ENCODE measurements at places on chromosomes 5 and 9.

GRCh38 chr9:6441269-6441668, 28.3 kb downstream of the UHRF2 start:
- DNase-seq, result no peak

DNA sequence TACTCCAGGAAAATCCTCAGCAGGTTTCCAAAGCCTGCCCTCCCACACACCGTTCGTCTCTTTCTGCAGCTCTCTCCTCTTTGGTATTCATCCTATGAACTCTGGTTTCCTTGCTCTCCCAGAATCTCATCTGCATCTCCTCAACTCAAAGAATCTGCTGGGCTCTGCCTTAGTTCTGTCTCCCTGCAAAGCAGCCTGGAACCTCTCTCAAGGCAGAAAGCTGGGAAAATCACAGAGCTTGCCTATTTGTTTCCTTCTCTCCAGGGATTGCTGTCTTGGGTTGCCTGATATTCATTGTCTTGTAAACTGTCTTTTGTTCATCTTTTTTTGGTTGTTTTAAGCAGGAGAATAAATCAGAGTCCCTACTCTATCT, 5.3 kb upstream of the ERAP2 start:
- DNase-seq, result no peak

DNA sequence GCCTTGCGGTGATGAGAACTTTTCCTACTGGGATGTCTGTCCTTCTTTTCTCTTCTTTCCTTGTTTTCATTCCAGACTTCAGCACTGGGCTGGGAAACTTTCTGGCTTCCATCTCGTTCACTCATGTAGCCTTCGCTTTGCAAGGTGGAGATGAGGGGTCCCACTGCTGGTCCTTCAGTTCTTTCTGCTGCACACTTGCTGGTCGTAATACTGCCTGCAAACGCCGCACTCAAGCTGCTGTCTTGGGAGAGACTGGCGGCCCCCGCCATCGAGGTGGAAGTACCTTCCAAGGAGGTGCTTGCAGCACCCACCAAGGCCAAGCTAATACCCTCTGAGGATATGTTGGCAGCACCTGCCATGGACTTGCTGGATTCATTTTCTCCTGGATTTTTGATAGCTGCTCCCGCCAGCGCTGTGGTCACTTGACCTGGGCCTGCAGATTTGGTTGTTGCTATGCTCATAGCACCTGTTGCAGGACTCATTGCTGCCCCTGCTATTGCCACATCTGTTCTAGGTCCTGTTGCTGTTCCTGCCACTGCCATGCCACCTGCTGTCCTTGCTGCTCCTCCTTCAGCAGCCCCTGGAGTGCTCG, 3.0 kb downstream of the GARIN3 start:
- no peak for DNase-seq

DNA sequence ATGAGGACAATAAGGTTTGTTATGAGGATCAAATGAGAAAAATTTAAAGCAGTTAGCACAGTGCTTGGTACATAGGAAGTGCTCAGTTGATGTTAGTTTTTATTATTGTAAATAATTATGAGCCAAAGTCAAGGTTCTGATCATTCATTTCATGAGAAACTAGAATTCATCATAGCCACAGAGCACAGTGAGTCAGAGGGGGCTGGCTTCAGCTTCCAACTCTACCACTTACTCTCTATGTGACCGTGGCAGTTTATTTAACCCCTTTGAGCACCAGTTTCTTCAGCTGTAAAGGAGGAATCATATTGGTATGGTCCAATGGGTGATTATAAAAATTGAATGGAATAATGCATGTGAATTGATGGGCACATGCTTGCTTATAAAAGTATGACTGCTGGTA, 39.4 kb downstream of the KLHL3 start:
- DNase-seq, result no peak

DNA sequence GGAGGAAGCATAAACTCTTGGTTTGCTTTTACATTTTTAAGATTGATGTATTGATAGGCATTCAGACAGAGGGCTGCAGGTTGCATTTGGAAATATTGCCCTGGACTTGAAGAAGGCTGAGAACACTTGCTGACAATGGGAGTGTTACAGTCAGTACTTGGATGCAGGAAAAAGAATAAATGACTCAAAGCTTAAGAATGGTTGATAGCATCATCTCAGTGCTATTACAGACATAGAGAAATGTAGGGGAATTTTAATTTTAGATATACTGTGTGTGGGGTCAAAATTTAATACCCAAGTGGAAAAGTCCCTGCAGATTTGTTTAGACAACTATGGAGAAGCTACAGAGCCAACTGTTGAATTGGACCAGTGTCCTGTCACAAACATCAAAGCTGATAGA, 101.1 kb downstream of the ISL1 start:
- DNase-seq, result no peak

GRCh38 chr5:172775326-172776234, 4.6 kb upstream of the DUSP1 start:
- DNase-seq, result no peak

GRCh38 chr9:136274786-136275654, 28.9 kb downstream of the CCDC187 start:
- DNase-seq, result no peak

GRCh38 chr5:169367861-169368260, 66.9 kb upstream of the SLIT3 start:
- no peak for DNase-seq

DNA sequence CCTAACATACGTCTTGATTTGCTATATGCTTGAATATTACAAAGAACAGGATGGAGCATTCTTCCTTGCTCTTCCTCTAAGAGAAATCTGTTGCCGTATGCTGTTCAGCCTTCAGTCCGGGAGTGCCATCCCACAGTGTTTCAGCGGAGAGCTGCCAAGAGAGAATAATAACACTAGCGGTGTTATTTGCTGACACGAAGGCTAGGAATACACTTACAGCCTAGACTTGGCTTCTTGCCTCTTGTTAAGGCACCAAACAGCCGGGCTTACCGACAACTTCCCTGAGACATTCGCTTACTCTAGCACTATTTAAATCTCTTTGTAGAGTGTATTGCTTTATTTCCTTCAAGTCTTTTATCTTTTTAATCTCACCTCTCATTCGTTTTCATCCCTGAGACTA, 31.4 kb downstream of the KCTD16 start:
- no peak for DNase-seq

DNA sequence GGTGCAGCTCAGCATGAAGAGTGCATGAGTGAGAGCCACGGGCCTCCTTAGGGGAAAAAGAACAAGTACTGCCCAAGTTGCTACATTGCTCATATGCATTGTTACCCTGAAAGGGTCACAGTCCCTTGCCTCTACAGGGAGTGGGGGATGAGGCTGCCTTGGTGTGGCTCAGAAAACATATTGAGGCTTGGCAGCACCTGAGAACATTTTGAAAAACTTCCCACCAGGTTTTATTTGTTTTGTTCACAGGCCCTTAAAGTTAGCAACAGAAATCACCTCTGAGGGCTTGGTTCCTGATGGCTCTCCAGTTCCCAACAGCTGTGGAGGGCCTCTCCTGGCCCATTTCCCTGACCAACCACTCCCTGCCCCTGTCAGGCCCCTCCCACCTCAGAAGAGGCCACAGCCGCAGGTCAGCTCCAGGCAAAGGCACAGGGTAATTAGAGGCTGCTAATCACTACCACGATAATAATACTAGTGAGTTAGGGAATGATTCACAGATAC, 90.7 kb upstream of the ADRA1B start:
- no peak for DNase-seq

GRCh38 chr5:143244000-143244736, 159.3 kb downstream of the NR3C1 start:
- no peak for DNase-seq

GRCh38 chr9:130186051-130186450, 13.8 kb downstream of the NCS1 start:
- no peak for DNase-seq

- DNase-seq, result peak; percentile 63
Measured at GRCh38 chr9:96449523-96449844, 485 bp upstream of the HABP4 start.

DNA sequence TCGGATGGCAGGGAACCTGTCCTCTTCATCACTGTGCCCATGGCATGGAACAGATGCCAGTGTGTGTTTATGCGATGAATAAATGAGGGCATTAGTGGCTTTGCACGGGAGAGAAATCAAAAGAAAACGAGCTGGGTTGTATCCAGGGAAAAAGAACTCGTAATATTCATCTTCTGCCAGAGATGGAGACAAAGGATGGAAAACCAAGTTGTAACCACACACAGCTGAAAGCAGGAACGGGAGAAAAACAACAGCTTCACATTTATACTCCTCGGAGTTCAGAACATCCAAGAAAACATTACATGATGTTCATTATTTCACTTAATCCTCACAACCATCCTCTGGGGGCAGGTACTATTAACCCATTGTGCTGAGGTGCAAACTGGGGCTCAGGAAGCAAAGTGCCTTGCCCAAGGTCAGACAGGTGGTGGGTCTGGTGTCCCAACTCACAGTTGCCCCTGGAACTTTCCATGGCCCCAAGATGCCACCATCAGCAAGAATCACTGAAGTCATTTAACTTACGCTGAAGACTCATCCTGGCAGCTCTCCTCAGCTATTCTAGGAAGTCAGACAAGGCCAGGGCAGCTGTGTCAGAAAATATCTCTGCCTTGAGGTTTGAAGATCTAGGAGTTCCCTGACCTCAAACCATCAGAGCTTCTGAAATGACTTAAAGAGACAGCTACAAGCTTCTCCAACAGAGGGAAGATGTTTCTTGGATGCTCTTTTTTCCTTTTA, 250.4 kb downstream of the NSG2 start:
- DNase-seq, result no peak

GRCh38 chr9:87445646-87446045, 52.0 kb upstream of the DAPK1 start:
- DNase-seq, result peak; percentile 23

- no peak for DNase-seq
Measured at GRCh38 chr9:136850866-136851775, 1.0 kb upstream of the MAMDC4 start.

GRCh38 chr9:123471843-123472570, 116.0 kb downstream of the CRB2 start:
- DNase-seq, result no peak

GRCh38 chr5:6926491-6927038, 213.3 kb downstream of the TENT4A start:
- no peak for DNase-seq

DNA sequence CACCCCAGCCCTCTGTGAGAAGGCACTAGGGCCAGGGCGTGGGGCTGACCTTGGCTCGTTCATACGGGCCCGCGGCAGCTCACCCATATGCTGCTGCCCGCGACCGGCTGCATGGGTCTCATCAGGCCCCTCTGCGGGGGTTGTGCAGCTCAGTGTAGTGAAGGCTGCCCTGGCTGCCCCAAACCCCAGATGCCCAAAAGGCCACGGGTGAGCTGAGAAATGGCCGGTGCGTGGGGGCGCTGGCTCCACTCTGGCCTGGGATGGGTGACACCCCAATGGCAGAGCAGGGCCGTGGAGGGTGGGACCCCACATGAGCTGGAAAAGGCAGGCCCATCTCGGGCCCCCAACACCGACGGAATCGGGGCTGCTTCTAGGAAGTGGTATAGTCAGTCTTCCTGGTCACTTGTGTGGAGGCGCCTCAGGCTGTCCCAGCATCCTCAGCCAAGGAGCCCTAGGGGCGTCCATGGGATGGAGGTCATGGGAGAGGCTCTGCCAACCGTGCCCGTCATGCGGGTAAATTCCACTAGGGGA, 19.4 kb upstream of the LRRC14B start:
- peak; percentile 7 for DNase-seq

- DNase-seq, result no peak
Measured at GRCh38 chr5:35297755-35298154, 67.5 kb upstream of the PRLR start.

DNA sequence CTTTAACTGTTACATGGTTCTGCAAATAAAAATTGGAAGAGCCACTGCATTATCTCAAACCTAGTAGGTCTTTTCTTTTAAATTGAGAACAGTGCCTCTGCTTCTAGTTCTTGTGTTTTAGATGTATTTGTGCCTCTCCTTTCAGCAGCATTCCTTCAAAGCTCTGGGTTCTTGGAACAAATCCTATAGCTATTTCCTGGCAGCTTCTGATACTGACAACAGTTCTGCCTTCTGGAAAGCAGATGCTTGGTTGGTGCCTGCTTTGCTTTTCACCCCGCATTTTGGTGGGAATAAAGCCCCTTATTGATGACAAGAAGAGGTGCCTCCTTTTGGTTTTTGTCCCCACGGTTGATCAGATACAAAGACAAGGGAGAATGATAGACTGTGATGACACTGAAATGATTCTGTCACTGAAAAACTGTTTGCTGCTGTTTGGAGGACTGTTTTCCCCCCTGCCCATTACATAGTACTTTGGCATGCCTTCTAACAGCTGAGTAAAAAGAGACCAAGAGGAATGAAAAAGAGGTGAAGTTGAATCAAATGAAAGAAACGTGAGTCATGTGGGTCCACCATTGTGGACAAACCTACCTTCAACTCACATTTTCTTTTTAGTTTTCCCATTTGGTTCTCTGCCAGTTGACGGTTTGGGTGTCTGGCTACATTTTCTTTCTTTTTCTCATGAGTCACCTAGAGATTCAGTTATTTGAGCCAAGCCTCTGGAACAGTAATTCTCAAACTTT, 5.6 kb downstream of the PTCD2 start:
- DNase-seq, result no peak

GRCh38 chr5:81756016-81756415, 5.1 kb upstream of the SSBP2 start:
- no peak for DNase-seq

- no peak for DNase-seq
Measured at GRCh38 chr9:87086221-87086818, 139.0 kb upstream of the GAS1 start.

GRCh38 chr5:11962122-11962521, 57.9 kb upstream of the CTNND2 start:
- DNase-seq, result no peak

DNA sequence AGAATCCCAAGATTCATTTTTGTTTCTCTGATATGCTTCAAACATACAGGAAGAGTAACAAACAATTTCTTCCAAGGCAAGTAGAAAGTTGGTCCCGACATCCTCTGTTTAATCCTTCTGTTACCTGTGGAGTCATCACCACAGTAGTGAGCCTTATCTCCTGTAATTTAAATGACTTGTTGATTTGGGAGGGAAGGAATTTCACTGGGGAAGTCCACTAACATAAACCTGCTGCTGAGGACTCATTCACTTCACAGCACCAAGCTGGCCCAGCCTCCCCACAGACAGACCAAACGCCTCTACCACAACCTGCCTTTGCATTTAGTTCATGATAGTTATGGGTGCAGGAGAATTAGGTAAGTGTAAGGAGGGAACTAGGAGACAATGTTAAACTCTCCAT, 63.2 kb downstream of the PRKACG start:
- DNase-seq, result no peak

All from WERI-Rb-1 (cell line).